ENCODE measurements at places on chromosomes 2 and 18. TPM values are rescaled to one million over a fixed set of nuclear protein-coding genes. Genes with fewer than 3 reads are reported as not detected.

DNA sequence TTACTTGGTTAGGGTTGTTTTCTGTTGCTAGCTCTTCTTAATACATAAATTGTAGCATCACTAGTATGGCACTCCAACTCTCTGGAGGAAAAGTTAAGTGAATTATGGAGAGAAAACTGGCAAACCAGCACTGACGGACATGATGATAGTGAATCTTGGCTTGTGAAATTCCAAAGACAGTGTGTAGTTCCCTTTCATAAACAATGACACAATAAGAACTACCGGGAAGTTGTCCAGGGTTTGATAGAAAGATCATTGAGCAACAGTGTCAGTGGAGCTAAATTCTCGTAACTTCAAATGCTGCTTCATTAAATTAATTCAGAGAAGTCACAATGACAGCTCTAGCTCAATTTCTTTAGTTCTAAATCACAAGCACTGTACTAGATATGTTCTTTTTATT lies 66.5 kb downstream of the RIT2 start:
- H3K4me3 ChIP-seq: no peak overlapping the region
- no peaks in the 10 kb centered on the region for H3K36me3 ChIP-seq
- no peaks in the 10 kb centered on the region for H3K4me1 ChIP-seq
- H3K27me3 ChIP-seq: no peaks in the 10 kb centered on the region
- no peak overlapping the region for H3K27ac ChIP-seq
- no peak for DNase-seq

- no peak overlapping the region for H3K27ac ChIP-seq
- DNase-seq: no peak
- peaks cover 18% of the 10 kb centered on the region for H3K36me3 ChIP-seq
Measured at GRCh38 chr18:6979954-6980353, 137.6 kb downstream of the LAMA1 start.

DNA sequence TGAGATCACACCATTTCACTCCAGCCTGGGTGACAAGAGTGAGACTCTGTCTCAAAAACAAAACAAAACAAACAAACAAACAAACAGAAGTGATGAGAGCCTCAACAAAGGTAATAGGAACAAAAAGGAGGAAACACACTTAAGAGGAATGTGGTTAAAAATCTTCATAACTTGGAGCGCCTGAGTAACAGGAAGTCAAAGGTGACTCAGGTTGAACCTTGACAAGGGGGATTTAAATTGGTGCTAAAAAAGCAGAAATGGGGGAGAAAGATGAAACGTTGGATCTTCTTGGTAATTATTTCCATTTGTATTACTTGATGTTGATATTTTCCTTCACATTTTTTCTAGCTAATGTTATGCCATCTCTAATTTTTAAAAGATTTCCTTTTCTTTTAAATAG lies 318.5 kb upstream of the TCF4 start:
- no peaks in the 10 kb centered on the region for H3K4me1 ChIP-seq
- H3K27ac ChIP-seq: no peak overlapping the region
- DNase-seq: no peak
- H3K36me3 ChIP-seq: no peaks in the 10 kb centered on the region
- no peaks in the 10 kb centered on the region for H3K27me3 ChIP-seq

GRCh38 chr2:19988600-19988999 lies 1.3 kb downstream of the WDR35 start:
- H3K27ac ChIP-seq: no peak overlapping the region
- H3K36me3 ChIP-seq: no peaks in the 10 kb centered on the region
- H3K27me3 ChIP-seq: peaks cover 4% of the 10 kb centered on the region
- no peak for DNase-seq
- H3K4me1 ChIP-seq: no peaks in the 10 kb centered on the region
- H3K4me3 ChIP-seq: no peak overlapping the region

GRCh38 chr2:32450851-32451250 lies 94.0 kb downstream of the BIRC6 start:
- H3K4me1 ChIP-seq: no peaks in the 10 kb centered on the region
- no peak overlapping the region for H3K4me3 ChIP-seq

DNA sequence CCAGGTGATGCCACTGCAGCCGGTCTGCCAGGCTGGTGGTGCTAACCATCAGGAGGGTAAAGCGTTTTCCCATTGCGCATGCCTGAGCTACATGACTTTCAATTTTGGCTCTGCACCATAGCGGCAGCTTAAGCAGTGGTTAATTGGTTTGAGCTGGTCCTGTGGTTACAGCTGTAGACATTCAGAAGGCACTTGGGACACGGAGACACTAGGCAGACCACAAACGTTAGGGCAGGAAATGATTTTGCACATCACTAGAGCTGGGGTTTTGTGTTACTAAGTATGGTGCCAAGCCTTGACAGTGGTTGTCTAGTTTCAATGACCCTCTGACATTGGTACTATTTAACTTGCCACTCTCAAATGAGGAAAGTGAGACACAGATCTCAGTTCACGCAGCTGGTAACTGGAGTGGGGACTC lies 28.9 kb upstream of the CNOT11 start:
- no peak overlapping the region for H3K4me3 ChIP-seq
- H3K4me1 ChIP-seq: no peaks in the 10 kb centered on the region
- no peak for DNase-seq
- no peaks in the 10 kb centered on the region for H3K27me3 ChIP-seq
- no peak overlapping the region for H3K27ac ChIP-seq

- no peak for DNase-seq
- H3K4me3 ChIP-seq: no peak overlapping the region
- H3K27ac ChIP-seq: no peak overlapping the region
Measured at GRCh38 chr2:193518041-193518817, 1323.5 kb upstream of the TMEFF2 start.

- no peak overlapping the region for H3K27ac ChIP-seq
- no peak for DNase-seq
- H3K4me3 ChIP-seq: no peak overlapping the region
- H3K27me3 ChIP-seq: no peaks in the 10 kb centered on the region
- H3K4me1 ChIP-seq: no peaks in the 10 kb centered on the region
Measured at GRCh38 chr2:148979919-148980277, 58.6 kb upstream of the LYPD6B start.

DNA sequence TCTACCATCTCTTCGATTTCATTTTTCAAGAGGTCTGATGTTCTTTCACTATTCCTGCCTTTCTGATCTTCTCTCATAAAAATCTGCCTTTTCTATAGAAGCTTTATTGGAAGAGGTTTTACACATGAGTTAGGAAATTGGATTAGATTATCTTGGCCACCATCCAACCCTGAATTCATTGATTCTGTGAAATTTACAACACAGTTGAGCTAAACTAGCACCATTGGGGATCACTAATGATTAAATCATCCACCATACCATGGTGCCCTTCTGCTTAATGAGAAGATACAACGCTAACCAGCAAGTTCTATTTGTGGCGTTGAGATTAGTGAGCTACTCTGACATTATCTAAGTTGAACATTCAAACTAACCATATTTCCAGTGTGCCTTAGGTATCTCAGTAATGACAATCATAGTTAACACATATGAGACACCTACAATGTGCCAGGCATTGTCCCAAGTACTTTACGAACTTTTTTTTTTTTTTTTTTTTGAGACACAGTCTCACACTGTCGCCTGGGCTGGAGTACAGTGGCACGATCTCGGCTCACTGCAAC lies 17.3 kb upstream of the LBH start:
- no peaks in the 10 kb centered on the region for H3K36me3 ChIP-seq
- no peak overlapping the region for H3K27ac ChIP-seq
- no peak overlapping the region for H3K4me3 ChIP-seq
- no peaks in the 10 kb centered on the region for H3K27me3 ChIP-seq
- DNase-seq: no peak

PPP1R1C gene
- polyA plus RNA-seq: 9.7 TPM

EPAS1 gene
- polyA plus RNA-seq: 53.7 TPM

ACMSD gene
- polyA plus RNA-seq: 1.1 TPM

CYP26B1 gene
- polyA plus RNA-seq: 3.6 TPM

HOXD12 gene
- polyA plus RNA-seq: not detected

ASPRV1 gene
- polyA plus RNA-seq: 7.0 TPM

MEIS1 gene
- polyA plus RNA-seq: 95.6 TPM

TNS1 gene
- polyA plus RNA-seq: 61.9 TPM

All from spinal cord (tissue), 10 donors.